ENCODE measurements at places on chromosomes 3 and 15.
A peak's percentile ranks its signal among the peaks of the same experiment; 100 is the strongest.

DNA sequence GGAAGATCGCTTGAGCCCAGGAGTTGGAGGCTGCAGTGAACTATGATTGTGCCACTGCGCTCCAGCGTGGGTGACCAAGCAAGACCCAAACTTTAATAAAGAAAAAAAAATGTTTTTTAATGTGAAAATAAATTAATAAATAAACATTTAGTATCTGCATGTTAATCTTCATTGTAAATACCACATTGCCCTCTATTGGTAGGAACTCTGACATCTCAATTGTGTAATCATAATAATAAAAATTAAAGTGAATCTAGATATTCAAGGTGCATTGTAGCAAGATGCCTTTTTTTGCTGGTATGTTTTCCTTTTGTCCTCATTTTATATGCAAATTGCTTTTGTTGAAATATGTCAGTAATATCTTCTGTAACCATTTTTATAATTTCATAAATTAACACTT lies 95.0 kb upstream of the LIMD1 start:
- peak; percentile 28 for DNase-seq

GRCh38 chr15:70049701-70050301 lies 47.9 kb downstream of the TLE3 start:
- DNase-seq, result no peak

DNA sequence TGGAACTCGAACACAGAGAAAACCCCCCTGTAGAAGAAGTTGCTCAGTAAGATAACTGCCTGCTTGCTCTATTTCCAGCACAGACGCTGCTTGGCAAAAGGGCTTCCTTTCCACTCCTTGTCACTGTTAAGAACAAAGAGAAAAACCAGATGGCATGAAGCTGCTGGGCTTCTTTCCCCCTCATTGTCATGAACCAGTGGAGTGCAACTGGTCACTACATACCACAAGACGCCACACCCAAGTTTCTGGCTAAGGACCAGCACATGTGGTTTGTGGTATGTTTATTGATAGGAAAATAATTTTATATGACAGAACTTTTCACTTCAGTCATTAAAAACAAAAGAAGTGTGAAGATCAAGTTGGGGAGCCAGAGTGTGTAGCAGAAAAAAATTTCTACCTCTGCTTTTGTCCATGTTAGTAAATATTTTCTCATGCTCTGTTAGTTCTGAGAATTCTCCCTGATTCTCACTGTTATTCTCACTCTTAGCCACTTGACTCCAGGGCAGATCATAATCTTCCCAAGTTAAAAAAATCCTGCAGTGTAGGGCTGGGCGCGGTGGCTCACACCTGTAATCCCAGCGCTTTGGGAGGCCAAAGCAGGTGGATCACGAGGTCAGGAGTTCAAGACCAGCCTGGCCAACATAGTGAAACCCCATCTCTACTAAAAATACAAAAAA lies 37.9 kb downstream of the CLK3 start:
- DNase-seq, result peak; percentile 77

- DNase-seq, result peak; percentile 10
Observed at GRCh38 chr3:42228796-42229195, 37.2 kb downstream of the CCK start.

DNA sequence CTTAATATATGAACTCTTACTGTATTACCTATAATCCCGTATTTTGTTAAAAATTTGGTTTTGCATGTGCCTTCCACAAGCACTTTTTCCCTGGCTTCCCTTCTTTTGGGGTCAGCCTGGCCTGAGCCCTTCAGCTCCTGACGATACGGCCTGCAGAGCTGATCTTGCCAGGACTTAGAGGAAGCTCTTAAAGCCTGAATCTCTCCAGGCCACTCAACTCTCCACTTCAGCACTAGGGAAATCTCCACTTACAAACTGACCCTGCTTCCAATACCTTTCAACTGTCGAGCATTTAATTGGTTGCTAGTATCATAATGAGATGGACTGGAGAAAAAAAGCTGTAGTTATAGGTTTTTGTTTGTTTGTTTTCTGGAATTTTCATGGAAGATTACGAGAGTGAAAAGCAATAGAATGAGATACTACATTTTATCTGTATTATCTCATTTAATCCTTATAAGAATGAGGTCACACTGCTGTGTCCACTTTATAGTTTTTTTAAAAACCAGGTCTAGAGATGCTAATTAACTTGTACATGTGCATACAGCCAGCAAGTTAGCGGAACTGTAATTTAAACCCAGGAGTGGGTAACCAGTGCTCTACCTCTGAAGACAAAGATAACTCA lies 54.8 kb downstream of the ZBTB38 start:
- no peak for DNase-seq

- DNase-seq, result no peak
Observed at GRCh38 chr3:120174811-120175539, 80.7 kb upstream of the GSK3B start.

DNA sequence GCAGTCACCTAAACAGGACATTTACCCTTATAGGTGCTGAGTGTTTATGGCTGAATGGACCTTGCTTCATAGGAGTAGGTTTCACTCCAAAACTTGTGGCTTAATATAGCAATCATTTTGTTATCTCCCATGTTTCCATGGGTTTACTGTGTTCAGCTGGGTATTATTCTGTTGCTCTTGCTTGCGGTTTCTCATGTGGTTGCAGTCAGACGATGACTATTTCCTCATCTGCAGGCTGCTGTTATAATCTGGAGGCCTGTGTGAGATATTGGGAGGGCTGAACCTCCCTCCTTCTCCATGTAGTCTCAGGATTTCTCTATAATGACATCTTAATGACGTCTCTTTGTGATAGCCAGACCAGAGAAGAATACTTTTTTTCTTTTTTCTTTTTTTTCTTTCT lies 98.1 kb downstream of the ZPLD1 start:
- DNase-seq, result peak; percentile 16

GRCh38 chr15:39874890-39875549 lies 45.0 kb downstream of the GPR176 start:
- DNase-seq, result no peak

- no peak for DNase-seq
Observed at GRCh38 chr3:123648696-123649405, 64.0 kb upstream of the HACD2 start.

DNA sequence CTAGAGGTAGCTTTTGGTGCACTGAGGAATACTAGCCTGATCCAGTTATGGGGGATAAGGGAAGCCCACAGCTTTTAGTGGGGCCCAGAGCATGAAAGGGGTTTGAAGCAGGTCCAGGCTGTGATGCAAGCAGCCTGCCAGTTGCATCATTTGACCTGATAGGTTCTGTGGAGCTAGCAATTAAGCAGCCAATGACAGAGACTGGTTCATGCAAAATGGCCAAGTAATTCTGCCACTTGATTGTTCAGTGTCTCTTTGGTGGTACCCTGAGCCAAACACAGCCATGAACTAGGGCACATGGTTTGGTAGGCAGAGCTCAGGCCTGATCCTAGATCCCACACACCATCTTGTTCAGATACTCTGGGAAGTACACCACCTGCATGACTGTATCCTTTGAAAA lies 91.0 kb upstream of the PRR23C start:
- no peak for DNase-seq

DNA sequence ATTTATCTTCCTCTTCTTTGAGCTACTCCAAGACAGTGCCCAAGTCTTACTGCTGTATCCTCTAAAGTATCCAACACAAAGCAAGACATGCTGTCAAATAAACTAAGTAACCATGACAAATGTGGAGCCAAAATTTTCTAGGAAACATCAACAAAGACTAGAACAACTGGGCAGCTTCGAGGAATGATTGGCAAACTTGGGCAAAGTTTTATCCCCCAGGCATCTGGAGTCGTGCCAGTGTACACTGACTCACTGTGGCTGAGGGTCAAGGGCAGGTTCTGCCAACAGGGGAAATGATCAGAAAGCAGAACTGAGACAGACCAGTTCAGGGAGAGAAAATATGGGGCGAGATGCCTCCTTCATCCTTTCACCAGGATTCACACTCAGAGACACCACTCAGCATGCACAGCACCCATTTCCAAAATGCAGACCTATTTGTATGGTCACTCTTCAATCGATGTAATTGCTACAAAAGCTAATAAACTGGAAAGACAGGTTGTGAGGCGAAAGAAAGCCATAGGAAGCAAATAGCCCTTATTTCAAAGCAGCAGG lies 65.8 kb downstream of the MB21D2 start:
- peak; percentile 92 for DNase-seq

DNA sequence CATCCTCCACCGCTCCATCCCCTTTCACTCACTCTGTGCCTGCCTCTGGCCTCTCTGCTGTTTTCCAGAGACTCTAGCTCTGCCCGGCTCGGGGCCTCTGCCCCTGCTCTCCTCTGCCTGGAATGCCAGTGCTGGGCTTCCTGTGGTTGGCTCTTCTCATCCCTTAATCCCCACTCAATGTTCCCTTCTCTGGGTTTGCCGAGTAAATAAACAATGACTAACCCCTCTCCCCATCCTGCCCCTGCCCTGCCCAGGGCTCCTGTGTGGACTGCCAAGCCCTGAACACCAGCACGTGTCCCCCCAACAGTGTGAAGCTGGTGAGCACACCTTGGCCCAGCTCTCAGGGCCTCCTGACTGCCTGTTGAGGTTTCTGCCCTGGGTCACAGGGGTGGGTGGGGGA lies 12.2 kb downstream of the STAB1 start:
- peak; percentile 88 for DNase-seq

GRCh38 chr3:8020047-8020841 lies 481.4 kb upstream of the LMCD1 start:
- no peak for DNase-seq

DNA sequence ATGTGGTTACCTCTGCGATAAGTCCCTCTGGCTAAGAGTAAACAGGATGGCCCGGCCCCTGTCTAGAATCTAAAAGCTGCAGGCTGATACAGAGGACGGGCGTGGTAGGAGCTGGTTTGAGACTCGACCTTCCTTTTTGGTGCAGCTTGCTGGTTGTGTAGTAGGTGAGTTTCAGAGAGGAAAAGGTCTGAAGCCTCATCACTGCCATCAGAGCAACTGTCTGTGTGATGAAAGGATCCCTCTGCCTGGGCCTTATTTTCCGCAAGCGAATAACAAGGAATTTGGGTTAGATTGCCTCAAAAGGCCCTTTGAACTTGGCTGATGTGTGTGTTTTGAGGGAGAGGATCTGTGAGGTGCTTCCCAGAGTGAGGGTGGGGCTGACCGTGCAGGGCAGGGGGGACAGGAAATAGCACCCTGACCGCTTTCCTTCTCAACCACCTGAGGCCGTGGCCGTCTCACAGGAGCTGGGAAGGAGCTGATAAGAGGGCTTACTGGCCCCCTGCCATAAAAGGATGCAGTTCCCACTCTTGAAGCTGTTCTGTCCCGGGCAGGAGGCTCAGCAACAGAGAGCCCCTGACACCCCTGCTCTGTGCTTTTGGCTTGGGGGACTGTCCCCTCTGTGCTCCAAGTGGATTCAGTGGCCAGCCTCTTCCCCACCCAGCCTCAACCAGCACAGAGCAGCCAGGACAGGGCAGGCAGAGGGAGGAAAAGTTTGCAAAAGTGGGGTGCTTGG lies 45.6 kb upstream of the TFRC start:
- DNase-seq, result peak; percentile 30

- DNase-seq, result no peak
Observed at GRCh38 chr3:187735837-187736236, 9.4 kb downstream of the BCL6 start.

GRCh38 chr3:37050282-37050681 lies 57.0 kb downstream of the MLH1 start:
- no peak for DNase-seq

DNA sequence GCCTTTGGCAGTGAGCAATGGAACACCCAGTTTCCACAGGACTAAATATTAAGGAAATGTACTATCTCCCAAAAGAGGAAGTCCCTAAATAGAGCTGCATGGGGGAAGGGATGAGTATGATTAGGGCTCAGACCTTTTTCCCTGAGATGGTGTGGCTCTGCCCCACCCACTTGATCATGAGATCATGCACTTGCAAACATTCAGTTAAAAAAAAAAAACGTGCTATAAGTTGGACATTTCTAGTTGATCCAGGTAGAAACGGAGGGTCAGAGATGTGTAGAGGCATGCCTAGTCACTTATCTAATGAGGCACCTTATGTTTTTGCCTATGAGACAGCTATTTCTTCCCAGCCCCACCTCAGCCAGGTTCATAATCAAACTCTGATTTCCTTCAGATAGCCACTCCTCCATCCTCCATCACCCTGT lies 24.5 kb upstream of the SSR3 start:
- no peak for DNase-seq

GRCh38 chr3:159877924-159878323 lies 110.7 kb upstream of the IL12A start:
- DNase-seq, result no peak

- DNase-seq, result peak; percentile 97
Observed at GRCh38 chr3:149473357-149474249, 894 bp upstream of the TM4SF4 start.

GRCh38 chr3:20056725-20057611 lies 16.7 kb downstream of the KAT2B start:
- peak; percentile 81 for DNase-seq

DNA sequence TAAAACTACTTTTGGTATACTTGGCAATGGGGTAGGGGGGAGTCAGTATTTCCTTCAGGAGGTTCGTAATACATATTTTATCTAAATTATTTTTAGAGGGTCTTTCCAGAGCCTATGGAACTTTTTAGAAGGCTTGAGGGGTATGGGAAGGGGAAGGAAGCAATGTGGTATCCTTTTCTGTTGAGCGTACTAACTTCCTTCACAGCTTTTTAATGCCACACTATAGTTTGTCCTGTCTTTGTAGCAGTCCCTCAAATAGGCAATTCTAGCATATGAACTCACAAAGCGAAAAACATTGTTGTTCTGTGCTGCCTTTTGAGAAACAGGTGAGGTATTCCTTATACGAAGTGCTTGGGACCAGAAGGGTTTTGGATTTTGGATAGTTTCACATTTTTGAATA lies 22.3 kb upstream of the P2RY13 start:
- no peak for DNase-seq

- no peak for DNase-seq
Observed at GRCh38 chr3:105516972-105517371, 150.3 kb downstream of the ALCAM start.

- DNase-seq, result no peak
Observed at GRCh38 chr3:46527239-46527638, 29.5 kb downstream of the RTP3 start.

- peak; percentile 90 for DNase-seq
Observed at GRCh38 chr15:78859971-78860719, 12.5 kb upstream of the MORF4L1 start.

GRCh38 chr3:119586733-119587172 lies 7.5 kb downstream of the ADPRH start:
- DNase-seq, result no peak

DNA sequence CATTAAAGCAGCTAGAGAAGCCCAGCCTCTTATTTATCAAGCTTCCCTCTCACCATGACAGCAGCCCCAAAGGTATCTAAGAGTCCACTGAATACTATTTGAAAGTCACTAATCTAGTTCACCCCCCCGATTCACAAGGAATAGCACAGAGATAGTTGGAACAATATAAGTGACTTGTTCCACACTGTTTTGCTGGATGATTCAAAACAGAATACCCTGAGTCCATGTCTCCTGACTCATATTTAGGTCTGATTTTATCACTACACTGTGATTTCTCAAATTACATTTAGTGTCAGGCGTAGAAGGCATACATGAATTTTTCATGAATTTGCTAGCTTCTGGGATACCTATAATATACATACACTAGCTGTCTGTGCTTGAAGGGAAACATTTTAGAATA lies 18.7 kb upstream of the EOGT start:
- no peak for DNase-seq

All from A172 (cell line).